Lung (tissue), 17 donors: ENCODE measurements at places on chromosomes 7 and 10. TPM values are rescaled to one million over a fixed set of nuclear protein-coding genes. Genes with fewer than 3 reads are reported as not detected.

PON1 gene
- total RNA-seq = 0.20 TPM

NANOS1 gene
- 0.74 TPM for total RNA-seq

GRCh38 chr7:69847921-69848612, 249.8 kb downstream of the AUTS2 start:
- no peak overlapping the region for H3K4me3 ChIP-seq
- H3K27ac ChIP-seq = no peak overlapping the region
- H3K4me1 ChIP-seq = no peaks in the 10 kb centered on the region
- no peak for DNase-seq

- H3K36me3 ChIP-seq = peaks cover 22% of the 10 kb centered on the region
- H3K27me3 ChIP-seq = no peaks in the 10 kb centered on the region
- H3K4me1 ChIP-seq = peaks cover 27% of the 10 kb centered on the region
- no peak overlapping the region for H3K27ac ChIP-seq
Observed at GRCh38 chr7:34062341-34062740, 157.0 kb downstream of the BMPER start.

DNA sequence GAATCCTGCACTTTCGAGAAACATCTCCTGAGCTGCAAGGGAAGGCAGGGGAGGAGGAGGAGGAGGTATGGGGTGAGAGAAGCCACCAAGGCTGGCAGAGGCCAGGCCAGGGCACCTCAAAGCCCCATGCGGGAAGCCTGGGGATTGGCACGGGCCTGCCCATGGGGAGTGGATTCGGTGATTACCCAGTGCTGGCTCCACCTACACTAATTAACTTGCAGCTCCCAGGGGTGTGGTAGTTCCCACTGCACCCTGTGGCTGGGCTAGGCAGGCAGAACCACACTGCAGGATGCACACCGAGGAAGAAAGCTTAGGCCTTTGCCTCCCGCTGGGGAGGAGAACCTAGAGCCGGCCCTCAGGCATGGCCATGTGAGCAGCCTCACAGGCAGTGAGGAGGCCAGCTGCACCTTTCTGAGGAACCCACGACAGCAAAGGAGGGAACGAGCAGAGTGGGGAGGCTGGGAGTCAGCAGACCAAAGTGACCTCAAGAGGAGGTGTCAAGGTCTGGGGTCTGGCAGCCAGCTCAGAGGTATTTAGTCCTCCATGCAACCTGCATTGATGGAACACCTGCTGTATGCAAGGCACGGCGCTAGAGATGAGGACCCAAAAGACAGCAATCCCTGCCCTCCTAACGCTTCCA, 27.2 kb downstream of the GRID1 start:
- no peak overlapping the region for H3K27ac ChIP-seq
- H3K4me1 ChIP-seq = no peaks in the 10 kb centered on the region
- no peaks in the 10 kb centered on the region for H3K27me3 ChIP-seq
- no peaks in the 10 kb centered on the region for H3K36me3 ChIP-seq

DNA sequence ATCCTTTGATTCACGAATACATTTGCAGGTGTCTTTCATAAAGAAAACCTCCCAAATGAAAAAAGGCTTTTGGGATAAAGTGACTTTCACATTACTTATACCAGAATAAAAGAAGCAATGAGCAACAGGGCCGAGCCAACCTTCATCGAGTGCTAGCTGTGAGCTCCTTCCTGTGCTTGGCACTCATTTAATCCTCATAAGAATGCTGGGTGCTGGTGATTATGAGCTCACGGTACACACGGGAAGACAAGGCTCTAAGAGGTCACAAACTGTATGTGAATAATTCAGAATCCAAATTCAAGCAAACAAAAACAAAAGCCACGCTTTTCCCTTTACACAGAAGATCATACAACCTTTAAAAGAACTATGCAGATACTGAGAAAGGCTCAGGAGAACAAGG, 156.2 kb downstream of the COBL start:
- no peak overlapping the region for H3K4me3 ChIP-seq
- H3K36me3 ChIP-seq = no peaks in the 10 kb centered on the region
- no peak overlapping the region for H3K27ac ChIP-seq
- H3K4me1 ChIP-seq = no peaks in the 10 kb centered on the region
- H3K27me3 ChIP-seq = peaks cover 8% of the 10 kb centered on the region
- no peak for DNase-seq

PRSS37 gene
- not detected for total RNA-seq

GLUD1 gene
- 133 TPM for total RNA-seq

DNA sequence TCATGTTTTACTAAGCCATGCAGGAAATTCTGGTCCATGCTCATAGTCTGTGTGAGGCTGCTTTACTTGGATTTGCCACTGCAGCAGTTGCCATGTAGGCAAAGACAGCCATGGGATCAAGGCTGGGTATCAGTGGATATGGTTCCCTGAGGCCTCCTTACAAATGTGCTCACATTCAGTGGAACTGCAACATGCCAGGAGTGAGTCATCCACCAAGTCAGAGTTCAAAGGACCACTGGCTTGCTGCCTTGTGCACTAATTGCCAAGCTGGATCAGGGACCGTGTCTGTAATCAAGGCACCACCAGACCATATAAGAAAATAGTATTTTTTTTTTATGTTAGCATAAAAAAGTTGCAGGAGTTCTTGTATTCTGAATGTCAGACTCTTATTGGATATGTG, 101.0 kb downstream of the CDCA7L start:
- no peak overlapping the region for H3K4me3 ChIP-seq
- H3K27me3 ChIP-seq = no peaks in the 10 kb centered on the region
- no peaks in the 10 kb centered on the region for H3K4me1 ChIP-seq
- no peak overlapping the region for H3K27ac ChIP-seq
- DNase-seq = no peak

DNA sequence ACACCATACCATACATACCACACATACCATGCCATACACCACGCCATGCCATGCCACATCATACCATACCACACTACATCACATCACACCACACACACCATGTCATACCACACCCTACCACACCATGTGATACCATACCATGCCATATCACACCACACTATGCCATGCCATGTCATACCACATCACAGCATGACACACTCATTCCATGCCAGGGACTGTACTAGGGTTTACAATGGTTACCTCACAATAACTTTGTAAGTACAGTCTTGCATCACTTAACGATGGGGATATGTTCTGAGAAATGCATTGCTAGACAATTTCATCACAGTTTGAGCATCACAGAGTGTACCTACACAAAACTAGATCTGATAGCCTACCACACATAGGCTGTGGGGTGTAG, 14.5 kb downstream of the PYROXD2 start:
- no peak overlapping the region for H3K4me3 ChIP-seq
- no peak for DNase-seq
- H3K36me3 ChIP-seq = peaks cover 32% of the 10 kb centered on the region
- no peaks in the 10 kb centered on the region for H3K4me1 ChIP-seq
- H3K27ac ChIP-seq = no peak overlapping the region
- H3K27me3 ChIP-seq = no peaks in the 10 kb centered on the region

HABP2 gene
- 1.3 TPM for total RNA-seq

DNA sequence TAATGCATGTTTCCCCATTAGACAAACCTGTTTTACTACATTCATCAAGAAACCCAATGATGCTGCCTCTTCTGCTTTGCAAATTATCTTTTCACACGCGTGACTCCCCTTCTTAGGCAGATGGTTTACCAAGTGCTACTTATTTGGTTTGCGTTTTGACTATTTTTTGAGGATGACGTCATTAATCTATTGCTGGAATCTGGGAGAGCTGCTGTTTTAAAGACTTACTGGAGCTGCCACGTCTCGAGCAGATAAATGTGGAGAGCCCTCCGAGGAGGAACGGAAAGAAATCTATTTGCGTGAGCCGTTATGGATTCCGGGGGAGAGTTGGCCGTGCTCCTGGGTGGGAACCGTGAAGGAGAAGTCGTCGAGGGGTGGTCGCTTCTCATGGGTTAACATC, 19.7 kb downstream of the INSYN2A start:
- no peaks in the 10 kb centered on the region for H3K4me1 ChIP-seq
- H3K27me3 ChIP-seq = no peaks in the 10 kb centered on the region
- peaks cover 9% of the 10 kb centered on the region for H3K36me3 ChIP-seq
- DNase-seq = no peak

FKBP6 gene
- 1.5 TPM for total RNA-seq

IL2RA gene
- 1.2 TPM for total RNA-seq
